GF-D8 (cell line): ENCODE measurements at places on chromosomes 11 and 22.
A peak's percentile ranks its signal among the peaks of the same experiment; 100 is the strongest.

- DNase-seq: peak; percentile 57
Measured at GRCh38 chr11:115709297-115709696, 205.1 kb upstream of the CADM1 start.

GRCh38 chr11:76083563-76084451, 122.5 kb downstream of the WNT11 start:
- DNase-seq: no peak

- no peak for DNase-seq
Measured at GRCh38 chr11:134151083-134151747, 72.6 kb downstream of the NCAPD3 start.

GRCh38 chr11:34348919-34349318, 8.9 kb downstream of the ABTB2 start:
- DNase-seq: no peak

DNA sequence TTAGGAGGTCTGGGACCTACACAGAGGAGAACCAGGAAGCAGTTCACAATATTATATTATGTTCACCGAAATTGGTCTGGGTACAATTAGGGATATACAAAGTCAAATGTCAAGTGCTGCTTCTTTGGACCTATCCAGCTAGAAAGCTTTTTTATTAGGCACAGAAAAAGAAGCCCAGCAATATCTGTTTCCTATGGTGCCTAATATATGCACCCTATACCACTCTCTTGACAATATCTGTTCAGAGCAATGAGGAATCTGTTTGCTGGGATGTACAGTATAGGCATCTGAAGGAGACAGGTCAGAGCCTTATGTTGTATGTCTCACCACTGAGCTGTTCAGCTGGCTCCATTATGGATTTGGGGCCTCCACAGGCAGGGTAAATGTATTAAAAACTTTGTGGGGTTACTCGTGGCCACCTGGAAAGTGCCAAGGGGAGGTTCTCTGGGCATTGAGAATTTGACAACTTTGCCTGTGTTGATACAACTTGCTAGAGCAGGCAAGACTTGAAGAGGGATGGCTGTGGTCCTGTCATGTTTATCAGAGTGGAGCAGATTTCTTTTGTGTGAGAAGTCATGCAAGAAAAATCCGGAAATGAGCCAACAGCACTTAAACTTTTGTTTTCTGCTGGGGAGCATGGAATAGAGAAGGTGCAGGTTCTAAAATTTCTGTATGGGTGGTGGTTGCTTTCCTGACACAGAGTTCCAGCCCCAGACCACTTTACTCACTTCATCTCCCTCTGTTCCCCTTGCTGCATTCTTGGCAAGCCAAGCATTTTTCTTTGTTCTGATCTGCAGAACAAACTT, 10.1 kb downstream of the STIM1 start:
- peak; percentile 40 for DNase-seq

GRCh38 chr11:125626288-125626950, 1.5 kb downstream of the CHEK1 start:
- peak; percentile 88 for DNase-seq

GRCh38 chr11:87275176-87275575, 237.4 kb downstream of the TMEM135 start:
- no peak for DNase-seq

DNA sequence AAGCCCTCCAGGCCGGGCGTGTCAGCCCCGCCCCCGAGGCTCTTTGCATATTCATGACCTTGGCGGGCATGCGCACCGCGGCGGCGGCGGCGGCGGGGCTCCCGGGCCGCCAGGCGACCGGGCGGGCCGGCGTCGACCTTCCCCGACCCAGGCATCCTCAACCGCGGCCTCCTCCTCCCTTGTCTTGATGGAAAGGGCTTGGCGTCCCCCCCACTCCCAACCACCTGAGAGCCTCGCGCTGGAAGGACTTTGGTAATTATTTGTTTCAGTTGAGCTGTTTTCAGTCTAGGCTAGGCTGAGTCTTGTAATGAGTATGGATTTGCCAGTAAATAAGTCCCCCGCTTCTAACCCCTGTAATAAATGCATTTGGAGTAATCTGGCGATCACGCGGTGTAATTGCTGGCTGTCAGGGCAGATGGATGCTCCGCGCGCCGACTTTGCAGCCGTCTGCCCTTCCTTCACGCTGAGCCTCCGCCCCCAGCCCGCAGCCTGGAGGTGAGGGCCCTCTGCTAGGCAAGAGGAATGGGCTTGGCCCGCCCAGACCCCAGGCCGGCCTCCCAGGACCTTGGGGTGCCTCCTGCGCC, 25.2 kb downstream of the FLRT1 start:
- DNase-seq: no peak

GRCh38 chr11:66680966-66681645, 3.4 kb upstream of the RBM4B start:
- no peak for DNase-seq

DNA sequence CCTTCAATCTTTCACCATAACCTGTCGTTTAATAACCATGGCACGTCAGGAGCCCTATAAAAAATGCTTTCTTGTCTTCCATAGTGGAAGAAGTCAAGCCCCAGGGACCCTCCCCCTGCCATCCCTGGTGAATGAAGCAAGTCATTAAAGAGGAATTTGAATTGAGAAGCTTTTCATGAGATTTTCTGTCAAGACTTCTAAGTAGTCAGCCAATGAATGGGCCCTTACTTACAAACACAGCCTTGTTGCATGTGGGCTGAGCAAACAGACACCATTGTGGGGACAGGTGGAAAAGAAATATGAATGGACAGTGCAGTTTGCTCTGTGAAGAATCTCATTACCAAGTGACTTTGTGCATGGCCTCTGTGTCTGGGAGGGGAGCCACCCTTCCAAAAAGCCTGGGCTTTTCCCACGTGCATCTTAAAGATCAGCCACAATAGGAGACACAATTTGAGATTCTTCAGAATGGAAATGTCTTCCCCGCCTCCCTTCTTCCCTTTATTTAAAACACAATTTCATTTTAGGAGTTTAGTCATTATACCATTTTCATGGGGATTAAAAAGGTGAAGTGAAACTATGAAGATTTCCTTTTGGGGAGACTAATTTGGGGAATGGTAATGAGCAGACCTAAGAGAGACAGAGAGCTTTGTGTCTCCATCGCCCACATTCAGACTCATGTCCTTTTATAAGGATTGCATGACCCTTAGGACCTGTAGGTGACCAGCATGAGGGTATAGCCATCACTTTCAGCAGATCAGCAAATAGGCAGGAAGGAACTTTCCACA, 152.0 kb downstream of the LRRC4C start:
- no peak for DNase-seq

- no peak for DNase-seq
Measured at GRCh38 chr11:27592098-27592780, 85.7 kb upstream of the LIN7C start.

DNA sequence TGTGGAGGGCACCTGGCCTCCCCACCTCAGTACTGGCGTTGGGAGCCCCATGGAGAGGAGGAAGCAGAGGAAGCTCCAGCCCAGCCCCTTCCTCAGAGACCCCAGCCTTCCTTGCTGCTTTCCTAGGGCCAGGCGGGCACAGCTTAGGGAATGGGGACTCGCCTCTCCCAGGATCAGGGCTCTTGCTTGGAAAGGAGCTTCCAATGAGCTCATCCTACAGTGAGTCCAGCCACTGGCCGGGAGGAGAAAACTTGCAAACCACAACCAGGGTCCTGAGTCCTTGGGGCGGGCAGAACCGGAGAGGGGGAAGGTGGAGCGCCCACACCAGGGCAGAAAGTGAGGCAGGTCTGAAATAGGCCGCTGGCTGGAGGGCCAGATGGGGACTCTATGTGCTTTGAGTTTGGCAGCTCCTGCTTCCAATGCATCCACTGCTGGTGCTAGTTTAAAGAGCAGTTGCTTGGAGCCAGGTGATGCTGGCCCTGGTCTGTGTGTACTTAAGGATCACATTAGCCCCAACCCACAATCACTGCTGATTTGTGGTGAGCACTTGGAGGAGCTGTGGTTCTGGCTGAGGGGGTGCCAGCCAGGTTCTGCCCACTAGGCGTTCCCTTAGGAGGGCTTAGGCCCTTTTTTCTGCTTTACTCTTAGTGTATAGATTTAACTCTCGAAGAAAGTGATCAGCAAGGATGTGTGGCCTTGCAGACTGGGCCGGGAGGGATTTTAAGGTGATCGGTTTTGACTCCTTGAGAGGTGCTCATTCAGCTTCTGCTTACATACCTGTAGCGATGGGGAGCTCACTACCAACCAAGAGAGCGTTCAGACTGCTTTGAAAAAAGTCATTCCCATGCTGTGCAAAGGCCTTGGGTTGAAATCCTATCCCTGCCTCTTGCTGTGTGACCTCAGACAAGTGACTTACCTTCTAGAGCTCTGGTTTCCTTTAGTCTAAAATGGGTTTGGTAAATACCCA, 81.9 kb downstream of the TP53I11 start:
- no peak for DNase-seq

- DNase-seq: no peak
Measured at GRCh38 chr22:45938913-45939312, 38.0 kb downstream of the WNT7B start.

DNA sequence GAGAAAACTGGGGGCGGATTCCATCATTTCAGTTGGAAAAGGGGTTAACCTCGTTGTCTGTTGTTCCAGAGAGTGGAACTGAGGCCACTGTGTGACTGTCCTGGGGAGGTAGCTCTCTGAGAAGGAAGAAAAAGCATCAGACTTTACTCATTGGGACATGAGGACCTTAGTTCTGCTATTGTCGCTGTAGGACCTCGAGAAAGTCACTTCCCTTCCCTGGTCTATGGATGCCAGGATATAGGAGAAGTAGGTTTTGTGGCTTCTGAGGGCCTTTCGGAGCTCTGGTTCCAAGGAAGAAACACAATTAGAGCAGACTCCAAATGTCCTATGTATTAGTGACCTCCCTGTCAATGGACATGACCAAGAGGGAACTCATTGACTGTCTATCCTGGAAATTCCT, 6.2 kb downstream of the MYO18B start:
- no peak for DNase-seq

GRCh38 chr11:99911116-99911515, 776.0 kb upstream of the ARHGAP42 start:
- DNase-seq: no peak

DNA sequence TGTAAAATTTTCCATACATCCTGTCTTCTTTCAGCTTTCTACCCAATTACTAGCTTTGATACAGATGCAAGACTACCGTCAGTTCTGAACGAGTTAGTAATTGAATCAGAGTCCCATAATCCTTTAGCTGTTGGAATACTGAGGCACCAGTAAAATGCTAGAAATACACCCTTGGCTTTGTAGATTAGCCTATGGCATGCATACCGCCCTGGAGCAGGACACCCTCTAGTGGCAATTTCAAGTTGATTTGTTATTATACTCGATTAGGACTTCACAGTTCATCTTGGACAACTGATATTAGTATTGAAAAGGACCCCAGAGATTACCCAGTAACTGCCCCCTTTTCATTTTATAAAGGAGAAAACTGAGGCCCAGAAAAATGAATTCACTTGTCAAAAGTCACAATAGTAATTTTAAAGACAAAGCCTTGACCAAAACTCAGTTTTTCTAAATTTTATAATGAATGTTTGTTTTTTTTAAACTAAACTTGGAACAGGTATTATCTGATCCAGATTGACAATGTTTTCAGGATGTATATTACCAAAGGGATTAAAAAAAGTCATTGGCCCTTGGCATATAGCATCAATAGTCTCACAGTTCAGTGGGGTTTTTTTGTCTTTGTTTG, 72.6 kb downstream of the HIPK3 start:
- no peak for DNase-seq

DNA sequence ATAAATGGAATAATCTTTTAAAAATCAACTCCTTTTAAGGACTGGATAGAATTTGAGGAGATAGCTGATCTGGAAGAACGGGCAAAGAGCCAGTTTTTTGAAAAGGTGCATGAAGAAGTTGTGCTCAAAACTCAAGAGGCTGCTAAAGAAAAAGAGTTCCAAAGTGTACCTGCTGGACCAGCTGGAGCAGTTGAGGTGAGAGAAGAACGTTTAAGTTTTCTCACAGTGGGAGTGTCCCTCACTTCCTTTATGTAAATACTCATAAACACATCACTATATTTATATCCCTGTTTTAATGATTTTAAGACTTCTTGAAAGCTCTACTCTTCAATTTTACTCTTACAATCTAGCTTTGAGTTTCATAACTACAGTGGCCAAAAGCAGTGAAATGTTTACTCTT, 11.7 kb upstream of the ANKRD42 start:
- no peak for DNase-seq

GRCh38 chr11:135073381-135073780, 661.3 kb upstream of the B3GAT1 start:
- DNase-seq: no peak

- DNase-seq: peak; percentile 85
Measured at GRCh38 chr22:35330258-35330861, 30.7 kb downstream of the TOM1 start.

- no peak for DNase-seq
Measured at GRCh38 chr11:33542921-33543320, 157.7 kb downstream of the C11orf91 start.

- DNase-seq: peak; percentile 57
Measured at GRCh38 chr11:123069908-123070821, 8.2 kb upstream of the HSPA8 start.

DNA sequence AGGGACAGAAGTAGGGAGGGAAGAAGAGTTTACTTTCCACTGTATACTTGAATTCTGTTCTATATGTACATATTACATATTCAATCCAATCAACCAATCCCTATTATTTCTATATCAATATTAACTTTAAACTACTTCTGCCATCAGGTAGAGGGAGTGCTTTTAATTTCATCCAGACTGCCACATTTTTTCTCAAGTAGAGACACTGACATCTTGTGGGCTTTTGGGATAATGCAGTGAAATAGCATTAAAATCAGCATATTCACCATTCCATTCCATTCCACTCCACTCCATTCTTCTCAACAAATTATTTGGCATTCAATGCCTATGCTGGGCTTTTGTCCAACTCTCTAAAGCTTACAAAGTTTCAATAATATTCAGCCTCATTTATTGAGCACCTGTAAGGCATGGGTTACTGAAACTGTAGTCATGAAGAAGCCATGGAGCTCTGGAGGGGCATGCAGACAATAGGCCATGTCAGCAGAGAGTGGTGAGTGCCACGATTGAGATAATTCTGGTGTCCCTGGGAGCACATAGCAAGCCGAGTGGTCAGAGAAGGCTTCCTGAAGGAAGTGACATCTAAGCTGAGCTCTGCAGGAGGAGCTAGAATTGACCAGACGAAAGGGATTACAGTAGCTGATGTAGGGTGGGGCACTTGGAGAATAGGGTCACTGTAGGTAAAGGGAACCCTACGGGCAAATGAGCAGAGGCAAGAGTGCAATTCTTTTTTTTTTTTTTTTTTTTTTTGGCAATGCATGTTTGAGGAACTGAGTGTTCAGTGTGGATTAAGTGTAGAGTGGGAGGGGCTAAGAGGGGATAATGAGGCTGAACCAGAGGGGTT, 12.8 kb upstream of the CLPB start:
- DNase-seq: peak; percentile 49

DNA sequence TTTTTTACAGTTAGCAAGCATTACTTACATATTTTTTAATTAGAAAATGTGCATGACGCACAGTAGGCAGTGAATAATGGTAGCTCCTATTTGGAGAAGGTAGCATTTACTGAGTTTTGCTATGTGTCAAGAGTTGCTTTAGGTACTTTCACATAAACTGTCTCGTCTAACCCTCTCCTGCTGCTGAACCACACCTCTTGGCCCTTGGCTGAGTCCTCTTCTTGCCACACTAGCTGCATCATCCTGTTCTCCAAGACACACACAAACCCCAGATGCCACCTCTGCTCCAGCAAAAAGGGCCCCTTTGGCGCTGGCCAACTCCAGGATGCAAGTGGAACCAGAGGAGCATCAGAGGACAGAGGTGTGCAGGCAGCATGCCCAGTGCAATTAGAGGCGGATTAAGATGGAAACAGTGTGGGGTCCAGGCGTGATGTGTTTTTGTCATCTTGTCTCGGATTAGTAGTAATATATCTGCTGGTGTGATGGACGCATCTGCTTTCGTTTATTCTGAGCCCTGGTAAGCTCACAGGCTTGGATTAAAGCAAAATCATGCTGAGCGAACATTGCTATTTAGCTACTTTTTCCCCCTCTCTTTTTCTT, 367.0 kb upstream of the CADM1 start:
- DNase-seq: no peak
